ENCODE measurements at places on chromosomes 5 and 9.

GRCh38 chr9:113349445-113350094 is at the start of gene BSPRY:
TSS of gene BSPRY (plus strand) at chr9:113349541. CDS start at chr9:113349580, 39 bp downstream.
- DNase-seq = no peak

DNA sequence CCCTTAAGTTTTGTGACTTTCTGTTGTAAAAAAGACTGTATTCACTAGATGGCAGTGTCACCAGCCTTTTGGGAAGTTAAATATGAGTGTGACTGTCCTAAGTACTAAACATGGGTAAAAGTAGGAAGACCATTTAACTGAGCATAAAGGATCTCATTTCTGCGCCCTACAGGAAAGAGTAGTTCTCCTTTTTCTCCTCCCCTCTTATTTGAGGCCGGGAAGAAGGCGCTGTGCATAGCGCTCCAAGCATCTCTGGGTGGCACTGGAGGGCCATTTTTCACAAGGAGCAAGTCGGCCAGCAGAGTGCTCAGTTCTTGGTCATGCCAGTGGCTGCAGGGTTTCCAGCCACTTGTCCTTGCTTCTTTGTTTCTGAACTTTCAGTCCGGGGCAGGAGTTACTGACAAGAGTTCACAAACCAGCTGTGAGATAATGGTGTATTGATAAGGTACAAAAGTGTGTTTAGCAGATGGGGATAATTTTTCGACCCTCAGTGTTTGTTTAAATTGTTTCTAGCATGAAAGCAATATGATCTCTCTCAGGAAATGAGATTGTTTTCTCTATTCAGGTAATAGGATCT is 227.6 kb upstream of the DMRT1 start:
- DNase-seq = peak; percentile 5

DNA sequence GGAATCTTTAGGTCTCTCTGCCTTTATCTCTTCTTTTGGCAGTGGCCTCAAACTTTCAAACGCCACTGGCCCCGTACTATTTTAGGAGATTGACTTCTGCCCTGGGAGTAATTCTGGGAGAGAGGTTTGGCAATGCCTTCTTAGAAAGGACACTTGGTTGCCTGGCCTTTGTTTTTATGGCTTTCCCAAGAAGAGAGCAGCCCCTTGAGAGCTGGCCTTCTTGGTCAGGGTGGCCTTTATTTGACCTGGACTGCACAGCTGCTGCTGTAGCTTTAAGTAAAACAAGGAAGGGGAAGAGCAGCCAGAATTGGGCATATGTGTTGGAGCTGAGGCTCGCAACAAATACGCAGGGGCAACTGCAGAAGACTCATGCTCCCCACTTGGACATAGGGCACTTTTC is 60.8 kb downstream of the PTPN3 start:
- no peak for DNase-seq

- no peak for DNase-seq
These were observed 4.2 kb upstream of the KCNIP1 start for GRCh38 chr5:170499621-170500020.

DNA sequence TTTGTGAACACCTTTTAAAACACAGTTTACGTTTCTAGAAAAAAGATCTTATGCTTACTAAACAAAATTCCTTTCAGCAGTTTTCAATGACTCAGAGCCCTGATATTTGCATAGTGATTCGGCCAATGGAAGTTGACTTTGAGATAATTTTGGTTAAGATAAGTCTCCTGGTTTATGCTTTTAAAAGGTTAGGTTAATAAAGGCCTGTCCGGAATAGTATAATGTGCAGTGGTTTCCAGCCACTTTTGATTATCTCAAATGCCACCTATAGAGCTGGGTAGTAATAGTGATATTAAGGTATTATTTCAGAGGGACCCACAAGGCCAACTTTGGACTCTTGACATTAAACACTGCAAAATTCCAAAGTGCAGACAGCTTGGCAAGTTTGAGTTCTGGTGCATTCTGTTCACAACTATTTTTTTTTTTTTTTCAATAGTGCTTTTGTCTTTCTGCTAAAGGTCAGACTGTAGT is 86.1 kb downstream of the F2RL2 start:
- DNase-seq = no peak

- DNase-seq = no peak
These were observed 15.4 kb upstream of the ANGPTL2 start for GRCh38 chr9:127137640-127138360.

DNA sequence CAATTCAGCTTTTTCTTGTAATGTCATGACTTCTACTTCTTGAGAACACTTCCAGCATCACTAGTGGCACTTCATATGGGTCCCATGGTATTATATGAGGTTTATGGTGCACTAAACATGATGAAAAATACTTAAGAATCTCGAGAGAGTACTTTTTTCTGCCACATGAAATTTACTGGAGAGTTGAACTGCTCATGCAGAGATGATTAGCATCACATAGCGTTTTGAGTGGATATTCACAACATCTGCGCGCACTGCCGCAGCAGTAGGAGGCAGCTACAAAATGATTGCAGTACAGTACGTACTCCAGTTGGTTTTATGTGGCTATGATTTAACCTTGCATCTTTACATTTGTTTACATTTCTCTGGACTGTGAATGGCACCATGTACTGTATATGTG is 14.7 kb downstream of the RAD1 start:
- DNase-seq = no peak

DNA sequence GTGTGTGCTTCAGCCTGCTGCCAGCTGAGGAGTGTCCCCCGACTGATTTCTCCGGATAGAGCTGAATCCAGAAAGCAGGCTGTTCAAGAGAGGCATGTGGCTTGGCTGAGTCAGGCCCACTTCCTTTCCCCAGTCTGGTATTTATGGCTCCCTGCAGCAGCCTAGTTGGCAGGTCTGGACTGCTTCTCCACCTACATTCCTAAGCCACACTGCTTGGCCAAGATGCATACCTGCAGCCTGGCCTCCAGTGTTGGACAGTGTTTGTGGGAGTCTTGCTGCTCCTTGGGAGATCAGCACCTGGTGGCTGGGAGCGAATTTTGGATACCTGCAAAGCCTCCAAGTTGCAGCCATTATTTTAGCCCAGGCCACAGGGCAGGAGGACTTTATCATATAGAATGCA is 670.8 kb downstream of the ACTL7B start:
- DNase-seq = no peak

- no peak for DNase-seq
These were observed 144.9 kb upstream of the DMRT1 start for GRCh38 chr9:696332-697323.

GRCh38 chr9:112063151-112063550 is 111.9 kb downstream of the SUSD1 start:
- DNase-seq = no peak

- no peak for DNase-seq
These were observed 726.1 kb upstream of the WWC1 start for GRCh38 chr5:167565189-167565954.

DNA sequence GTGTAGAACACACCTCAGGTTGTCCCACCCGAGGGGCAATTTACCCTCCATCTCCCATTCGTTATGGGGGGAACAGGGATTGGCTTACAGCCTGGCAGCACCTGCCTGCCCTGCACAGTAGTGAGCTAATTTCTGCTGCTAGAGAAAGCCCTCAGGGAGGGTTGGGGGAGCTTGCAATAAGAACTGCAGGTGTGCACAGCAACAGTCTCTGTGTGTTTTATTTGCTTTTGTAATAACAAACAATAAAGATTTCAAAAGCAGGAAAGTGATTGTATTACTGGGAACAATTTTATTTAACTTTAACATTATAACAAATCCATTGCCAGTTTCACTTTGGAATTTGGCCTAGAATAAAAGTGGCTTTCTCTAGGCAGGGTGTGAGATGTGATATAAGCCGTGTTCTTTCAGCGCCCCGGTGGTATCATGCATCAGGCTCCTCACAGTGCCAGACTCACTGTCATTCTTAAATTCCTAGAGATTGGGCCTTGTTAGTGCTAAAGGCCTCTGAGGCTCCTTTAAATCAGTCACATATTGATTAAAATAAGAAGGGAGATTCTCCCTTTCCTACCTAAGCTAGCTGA is 81.1 kb downstream of the RMI1 start:
- DNase-seq = no peak

- no peak for DNase-seq
These were observed 50.8 kb downstream of the SAXO1 start for GRCh38 chr9:18982262-18982620.

DNA sequence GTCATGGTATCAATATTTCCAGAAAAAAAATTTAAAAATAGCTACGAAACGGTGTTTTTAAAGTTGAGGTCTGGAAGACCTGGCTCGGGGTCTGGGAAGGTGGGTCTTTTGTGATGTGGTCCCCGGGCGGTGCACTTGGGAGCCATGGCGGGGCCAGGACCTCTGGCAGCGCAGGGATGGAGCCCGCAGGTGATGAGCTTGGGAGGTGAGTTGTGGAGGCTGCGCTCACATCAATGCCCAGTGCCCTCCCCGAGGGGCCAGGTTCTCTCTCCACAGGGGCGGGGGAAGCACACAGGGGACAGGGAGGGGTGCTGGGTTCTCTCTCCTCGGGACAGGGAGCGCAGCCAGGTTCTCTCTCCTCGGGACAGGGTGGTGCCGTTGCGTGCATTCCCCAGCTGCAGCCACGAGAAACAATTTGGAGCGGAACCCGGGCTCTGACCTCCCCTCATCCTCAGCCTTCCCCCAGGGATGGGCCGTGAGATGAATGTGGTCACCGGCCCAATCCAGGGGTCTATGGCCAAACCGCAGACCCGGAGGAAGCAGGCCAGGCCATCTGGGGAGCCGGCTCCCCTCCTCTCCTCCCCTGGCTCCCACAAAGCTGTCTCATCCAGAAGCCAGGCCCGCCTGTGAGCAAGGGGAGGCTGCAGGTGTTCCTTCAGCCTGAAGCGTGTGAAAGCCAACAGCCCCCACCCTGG is 25.8 kb downstream of the DBH start:
- DNase-seq = no peak

DNA sequence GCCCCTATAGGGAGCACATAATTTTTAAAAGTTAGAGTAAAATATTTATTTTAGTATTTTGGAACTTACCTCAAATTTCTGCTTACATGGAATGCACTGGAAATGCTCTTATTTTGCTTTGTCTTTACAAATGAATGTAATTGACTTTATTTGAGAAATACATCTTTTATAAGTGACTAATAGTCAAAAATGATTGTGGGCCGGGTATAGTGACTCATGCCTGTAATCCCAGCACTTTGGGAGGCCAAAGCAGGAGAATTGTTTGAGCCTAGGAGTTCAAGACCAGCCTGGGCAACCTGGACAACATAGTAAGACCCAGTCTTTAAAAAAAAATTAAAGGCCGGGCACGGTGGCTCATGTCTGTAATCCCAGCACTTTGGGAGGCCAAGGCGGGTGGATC is 5.8 kb downstream of the HMGCR start:
- no peak for DNase-seq

DNA sequence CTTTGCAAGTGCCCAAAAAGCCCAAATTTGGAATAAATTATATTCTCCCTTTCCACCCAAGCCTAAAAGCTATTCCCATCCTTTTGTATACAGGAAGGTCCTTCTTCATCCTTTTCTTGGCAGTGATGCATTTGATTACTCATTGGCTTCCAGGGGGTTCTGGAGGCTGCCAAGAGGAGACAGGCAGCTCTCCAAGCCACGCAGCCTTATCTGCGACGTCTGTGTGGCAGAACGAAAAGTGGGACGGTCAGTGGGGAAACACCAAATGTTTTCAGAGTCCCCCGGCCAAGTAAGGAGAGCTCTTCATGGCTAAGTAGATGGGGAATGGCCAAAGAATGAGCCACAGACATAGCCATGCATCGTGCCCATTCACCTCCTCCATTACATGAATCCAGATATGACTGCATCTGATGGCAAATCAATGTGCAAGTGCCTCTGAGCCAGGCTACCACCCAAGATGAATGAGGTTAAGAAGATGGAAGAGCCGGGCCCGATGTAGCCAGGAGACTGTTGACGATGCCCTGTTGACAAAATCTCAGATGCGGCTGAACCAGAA is 12.1 kb downstream of the ADAM19 start:
- no peak for DNase-seq

DNA sequence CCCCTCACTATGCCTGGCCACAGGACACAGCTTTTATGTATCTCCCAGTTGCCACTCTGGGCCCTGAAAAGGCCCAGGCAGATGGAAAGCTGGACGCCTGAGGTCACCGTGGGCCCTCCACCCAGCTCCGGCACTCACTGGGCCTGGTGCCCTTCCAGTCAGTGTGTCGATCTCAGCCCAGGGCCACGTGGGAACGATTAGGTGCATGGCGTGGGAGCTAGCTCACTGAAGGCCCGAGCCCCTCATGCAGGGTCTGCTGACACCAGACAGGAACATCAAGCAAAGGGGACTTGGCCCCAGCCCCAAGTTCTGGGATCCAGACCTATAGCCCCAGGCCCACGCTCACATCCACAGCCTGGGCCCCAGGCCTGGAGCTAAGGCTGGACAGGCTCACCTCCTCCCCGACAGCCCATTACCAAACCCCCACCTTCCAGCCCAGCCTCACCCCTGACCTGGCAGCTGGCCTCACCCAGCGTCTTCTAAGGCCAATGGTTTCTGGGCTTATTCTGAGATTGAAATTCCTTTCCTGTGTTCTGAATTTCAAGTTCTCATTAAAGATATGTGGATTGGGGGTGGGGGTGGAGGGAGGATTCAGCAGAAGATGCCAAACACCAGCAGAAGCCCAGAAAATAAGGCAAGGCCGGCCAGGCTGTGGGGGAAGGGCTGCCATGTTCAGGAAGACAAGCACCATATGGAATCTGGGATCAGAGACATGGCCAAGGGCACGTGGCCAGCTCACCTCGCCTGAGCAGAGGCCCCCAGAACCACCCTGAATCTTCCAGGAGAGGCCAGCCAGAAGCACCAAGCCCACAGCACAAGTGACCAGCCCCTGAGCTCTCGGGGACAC is 74.5 kb downstream of the ADAMTS2 start:
- no peak for DNase-seq

DNA sequence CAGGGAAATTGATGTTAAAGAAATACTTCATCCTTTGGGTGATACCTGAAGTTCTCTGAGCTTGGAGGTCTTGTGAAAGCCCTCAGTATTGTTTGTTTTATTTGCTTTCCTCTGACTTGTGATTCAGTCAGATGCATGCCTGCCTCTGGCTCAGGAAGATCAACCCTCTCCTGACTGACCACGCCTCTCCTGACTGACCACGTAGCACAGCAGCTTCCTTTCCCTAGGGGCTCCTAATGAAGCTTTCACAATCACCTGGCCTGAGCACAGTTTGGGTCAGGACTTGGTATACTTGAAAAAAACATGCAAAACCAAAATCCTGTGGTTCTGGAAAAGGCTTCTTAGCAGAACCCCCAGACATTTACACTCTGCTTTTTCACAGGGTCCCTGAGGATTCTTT is 3.8 kb downstream of the TGFBI start:
- DNase-seq = no peak

DNA sequence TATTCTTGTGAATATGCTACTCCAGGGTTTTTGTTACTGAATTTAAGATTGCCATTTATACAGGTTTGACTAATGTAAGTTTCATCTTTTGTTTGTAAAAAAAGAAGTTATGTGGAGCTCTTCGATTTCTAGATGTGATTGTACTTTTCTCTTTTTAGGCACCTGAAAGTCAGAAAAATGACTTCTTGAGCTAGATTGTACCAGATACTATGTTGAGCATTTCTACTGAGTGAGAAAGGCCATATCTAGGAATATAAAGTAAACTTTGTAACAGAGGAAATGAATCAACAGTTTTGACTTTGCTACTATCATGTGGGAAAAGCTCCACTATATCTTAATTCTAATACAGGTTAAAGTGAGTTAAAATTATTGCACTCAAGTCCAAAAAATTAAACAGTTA is 25.1 kb downstream of the SMC5 start:
- no peak for DNase-seq

Data from activated CD8-positive, alpha-beta memory T cell treated with anti-CD3 and anti-CD28 coated beads for 48 hours (primary cell).